Activated T-cell treated with anti-CD3 and anti-CD28 coated beads for 4 hours (primary cell): ENCODE measurements at places on chromosomes 4 and X.

DNA sequence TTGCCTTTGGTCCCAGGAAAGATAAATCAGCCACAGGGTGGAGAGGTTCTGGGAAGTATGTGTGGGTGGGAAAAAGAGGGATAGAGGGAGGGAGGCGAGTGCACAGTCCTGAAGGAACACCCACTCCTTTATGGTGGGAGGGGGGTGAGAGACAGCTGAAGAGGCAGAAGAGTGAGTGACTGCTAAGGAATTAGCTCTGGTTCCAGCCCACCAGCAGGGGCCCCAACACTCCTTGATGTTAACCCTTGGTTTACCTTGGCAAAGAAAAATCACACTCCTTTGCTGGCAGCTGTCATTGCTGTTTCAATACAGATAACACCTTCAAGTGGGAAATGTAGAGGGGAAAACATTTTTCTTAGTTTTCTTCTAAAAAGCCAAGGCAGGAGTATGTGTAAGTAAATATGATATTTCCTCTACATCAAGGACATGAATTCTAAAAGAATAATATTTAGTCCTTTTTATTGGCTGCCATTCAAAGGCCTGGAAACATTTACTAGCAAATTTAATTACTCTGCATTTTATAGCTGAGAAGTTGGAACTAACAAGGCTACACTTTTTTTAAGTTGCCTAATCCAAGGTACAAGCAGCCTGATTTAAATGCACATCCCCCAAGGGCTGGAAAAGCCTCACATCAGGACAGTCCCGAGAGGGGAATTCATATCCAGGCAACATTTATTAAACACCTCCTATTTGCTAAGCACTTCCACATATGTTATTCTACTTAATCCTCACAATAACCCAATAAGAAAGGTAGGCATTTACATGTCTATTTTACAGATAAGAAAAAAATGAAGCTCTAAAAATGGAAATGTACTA, 81.7 kb downstream of the HS6ST2 start:
- no peak for DNase-seq

- DNase-seq = no peak
Observed at GRCh38 chr4:54958236-54958635, 167.2 kb downstream of the KDR start.

DNA sequence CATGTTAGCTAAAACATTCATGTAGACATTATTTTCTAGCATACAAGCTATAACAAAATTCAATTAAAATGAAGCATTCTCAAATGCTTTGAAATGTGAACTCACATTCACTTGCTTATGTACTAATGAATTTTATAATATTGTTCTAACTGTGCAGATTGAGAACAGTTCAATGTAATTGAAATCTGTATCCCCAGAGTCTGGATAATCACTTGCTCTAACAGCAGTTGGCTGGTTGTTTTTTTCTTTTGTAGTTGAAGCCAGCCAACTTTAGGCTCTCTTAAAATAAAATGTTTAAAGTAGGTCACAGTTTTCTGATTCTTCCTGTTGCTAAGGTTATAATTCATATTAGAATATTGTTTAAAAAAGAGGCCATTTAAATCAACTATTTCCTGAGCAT, 438.9 kb downstream of the NAF1 start:
- DNase-seq = no peak

DNA sequence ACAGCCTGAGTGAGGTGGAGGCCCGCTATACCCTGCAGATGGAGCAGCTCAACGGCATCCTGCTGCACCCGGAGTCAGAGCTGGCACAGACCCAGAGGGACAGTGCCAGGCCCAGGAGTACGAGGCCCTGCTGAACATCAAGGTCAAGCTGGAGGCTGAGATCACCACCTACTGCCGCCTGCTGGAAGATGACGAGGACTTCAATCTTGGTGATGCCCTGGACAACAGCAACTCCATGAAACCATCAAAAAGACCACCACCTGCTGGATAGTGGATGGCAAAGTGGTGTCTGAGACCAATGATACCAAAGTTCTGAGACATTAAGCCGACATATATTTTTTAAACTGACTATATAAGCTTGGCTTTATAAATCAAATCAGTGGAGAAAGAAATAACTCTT, 73.3 kb upstream of the HHIP start:
- no peak for DNase-seq

GRCh38 chrX:17743913-17744312, 6.6 kb downstream of the SCML1 start:
- DNase-seq = no peak

DNA sequence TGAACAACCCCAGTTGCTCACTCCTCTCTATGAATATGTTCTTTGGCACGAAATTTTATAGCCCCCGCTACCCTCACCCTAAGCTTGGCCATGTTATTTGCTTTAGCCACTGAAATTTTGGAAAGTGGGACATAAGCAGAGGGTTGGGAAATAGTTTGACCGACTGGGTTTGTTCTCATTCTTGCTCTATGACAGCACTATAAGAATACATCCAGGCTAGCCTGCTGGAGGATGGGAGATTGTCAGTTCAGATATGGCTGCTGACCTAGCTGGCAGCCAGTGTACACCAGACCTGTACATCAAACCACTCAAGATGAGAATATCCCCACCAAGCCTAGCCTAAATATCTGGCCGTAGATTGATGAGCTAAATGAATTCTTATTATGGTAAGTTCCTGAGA, 298.1 kb downstream of the PDGFC start:
- no peak for DNase-seq

GRCh38 chr4:3766785-3767569, 792 bp downstream of the ADRA2C start:
- no peak for DNase-seq

DNA sequence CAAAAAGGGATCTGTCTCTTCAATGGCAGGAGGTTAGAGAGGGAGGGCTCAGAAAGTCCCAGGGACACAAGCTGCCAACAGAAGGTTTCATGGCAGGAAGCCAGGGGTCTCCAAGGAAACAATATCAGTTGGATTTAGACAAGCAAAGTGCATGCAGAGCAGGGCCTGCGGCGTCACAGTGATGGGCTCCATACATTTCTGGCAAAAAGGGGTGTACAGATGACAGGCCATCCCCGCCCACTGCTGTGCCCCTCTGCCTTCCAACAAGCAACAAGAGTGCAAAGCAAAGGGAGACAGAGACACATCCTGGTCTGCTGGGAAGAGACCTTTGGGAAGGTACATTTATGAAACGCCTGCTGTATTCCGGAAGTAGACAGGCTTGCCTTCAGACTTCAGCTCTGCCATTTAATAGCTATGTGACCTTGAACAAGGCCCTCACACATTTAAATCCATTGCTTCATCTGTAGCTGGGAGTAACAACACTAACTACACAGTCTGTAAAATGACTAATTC, 121.2 kb downstream of the AFAP1 start:
- no peak for DNase-seq

DNA sequence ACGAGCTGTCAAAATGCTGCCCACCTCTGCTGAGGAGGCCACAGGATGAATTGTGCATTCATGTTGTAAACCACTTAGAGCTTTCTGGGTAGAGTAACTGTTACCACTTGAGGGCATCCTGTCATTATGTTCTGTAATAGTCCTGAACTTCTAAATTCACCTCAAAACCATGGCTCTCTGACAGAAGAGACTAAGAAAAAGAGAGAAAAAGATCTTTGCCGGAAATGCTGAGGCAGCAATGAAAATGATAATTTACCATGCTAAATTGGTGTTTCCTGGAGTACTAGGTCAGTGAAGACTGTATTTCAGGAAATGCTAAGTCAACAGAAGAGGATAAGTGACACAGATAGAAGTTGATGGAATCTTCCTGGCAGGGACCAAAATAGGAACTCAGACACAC, 942.3 kb upstream of the SLIT2 start:
- DNase-seq = no peak
